Inflammatory macrophage treated with lipopolysaccharide for 4 hours (primary cell): ENCODE measurements at places on chromosomes 5 and 9.

- DNase-seq, result no peak
These were observed 72.3 kb downstream of the GNA14 start for GRCh38 chr9:77575785-77576184.

DNA sequence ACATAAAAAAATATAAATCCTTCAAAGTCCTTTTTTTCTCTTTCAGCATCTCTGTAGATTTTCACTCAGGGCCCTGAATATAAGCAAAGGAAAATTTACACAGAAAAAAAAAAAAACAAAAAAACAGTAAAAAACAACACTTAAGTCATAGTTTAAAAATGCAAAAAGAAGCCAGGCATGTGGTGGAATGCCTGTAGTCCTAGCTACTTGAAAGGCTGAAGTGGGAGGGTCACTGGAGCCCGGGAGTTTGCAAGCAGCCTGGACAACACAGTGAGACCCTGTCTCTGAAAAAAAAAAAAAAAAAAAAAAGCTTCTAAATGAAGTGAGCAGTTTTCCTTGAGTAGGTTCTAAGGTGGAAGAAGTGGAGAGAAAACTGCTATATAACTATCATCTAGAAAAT lies 55.0 kb upstream of the BNC2 start:
- DNase-seq, result no peak

DNA sequence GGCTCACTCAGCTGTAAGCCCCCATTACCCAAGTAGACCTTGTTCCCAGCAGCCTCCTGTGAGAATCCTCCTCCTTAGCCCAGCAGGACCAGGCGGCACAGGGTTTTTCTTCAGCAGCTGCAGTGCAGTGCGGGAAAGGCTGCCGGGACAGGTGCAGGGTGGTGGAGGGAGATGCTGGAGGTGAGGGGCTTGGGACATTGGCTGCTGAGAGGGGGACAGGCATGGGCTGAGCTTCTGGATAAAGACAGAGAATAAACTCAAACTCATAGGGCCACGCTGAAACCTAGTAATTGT lies 174.7 kb downstream of the CACNA1B start:
- no peak for DNase-seq

- no peak for DNase-seq
These were observed 58.6 kb downstream of the STARD4 start for GRCh38 chr5:111453747-111454146.

DNA sequence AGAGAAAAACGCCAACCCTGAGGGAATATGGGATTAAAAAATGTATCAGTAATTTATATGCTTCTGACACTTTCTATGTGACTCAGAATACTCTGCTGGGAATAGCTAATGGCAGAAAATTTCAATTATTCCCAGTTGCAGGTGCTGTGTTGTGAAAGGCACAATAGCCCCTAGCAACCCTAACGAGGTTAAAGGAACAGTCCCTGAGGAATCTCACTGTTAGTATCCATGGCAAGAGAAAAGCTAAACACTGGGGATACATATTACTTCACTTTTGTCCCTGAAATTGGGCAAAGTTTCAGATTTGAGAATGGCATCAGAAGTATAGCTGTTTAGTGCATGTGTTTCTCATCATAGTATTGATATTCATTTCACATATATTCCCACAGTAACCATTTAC lies 555.0 kb downstream of the RAB3C start:
- DNase-seq, result no peak
